Renal pelvis (tissue), 12 donors: ENCODE measurements at places on chromosomes 5 and 9. TPM values are rescaled to one million over a fixed set of nuclear protein-coding genes. Genes with fewer than 3 reads are reported as not detected.

KLF9 gene
- 6.9 TPM for polyA plus RNA-seq

PALM2AKAP2 gene
- 9.6 TPM for polyA plus RNA-seq

IL5 gene
- polyA plus RNA-seq, result not detected

INIP gene
- 29.2 TPM for polyA plus RNA-seq

CCNI2 gene
- polyA plus RNA-seq, result 4.1 TPM

HACD4 gene
- polyA plus RNA-seq, result 3.0 TPM

GABRP gene
- polyA plus RNA-seq, result 2.4 TPM

GRXCR2 gene
- polyA plus RNA-seq, result not detected

GRCh38 chr5:74851684-74852353, 14.4 kb downstream of the FAM169A start:
- no peak for DNase-seq

DNA sequence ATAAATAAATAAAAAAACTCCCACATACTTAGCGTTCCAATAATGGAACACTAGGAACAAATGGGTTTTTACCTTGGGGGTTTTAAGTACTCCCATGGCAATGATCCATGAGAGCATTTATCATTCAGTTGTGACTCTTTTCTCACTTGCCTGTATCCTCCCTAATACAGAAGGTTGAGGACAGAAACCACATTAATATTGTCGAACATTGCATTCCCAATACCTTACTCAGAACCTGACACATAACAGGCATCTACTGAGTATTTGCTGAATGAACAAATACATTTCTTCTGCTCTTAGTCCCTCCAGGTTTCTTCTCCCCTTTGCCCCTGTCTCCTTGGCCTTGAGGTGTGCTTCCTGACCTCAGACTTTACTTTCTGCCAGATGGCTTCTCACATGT, 175.9 kb downstream of the CEMIP2 start:
- DNase-seq, result no peak

DNA sequence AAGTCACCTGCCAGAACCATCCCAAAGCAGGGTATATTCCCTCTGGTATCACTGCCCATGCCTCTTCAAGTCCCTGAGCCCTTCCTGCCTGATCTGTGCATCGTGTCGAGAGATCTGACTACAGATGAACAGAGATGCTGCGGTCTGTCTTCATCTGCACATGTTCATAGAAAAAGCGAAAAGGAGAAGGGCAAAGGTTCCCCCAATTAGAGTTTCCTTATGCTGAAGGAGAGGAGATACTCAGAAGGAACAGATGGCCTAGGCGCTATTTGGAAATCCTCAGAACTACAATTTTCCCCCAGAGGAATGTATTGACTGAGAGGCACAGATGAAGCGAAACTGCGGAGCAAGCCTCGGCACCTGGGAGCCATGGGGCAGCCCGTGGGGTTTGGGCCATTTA, 170.9 kb downstream of the SEC61B start:
- DNase-seq, result no peak

DNA sequence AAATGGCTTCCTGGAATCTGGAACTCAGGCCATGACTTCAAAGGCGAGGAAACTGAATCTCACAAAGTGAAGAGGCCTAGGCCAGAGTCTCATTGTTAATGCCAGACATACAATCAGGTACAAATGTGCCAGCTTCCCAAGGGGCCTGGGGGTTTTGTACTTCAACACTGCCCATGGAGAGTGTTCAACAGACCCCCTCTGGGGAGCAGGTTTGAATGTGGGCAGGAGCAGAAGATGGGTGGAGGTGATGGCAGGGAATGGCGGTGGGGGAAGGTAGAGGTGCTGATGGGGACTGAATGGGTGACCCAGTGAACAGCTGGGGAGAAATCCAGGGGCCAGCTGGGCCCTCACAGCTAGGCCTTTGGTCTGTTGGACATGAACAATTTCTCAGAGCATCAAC, 12.0 kb downstream of the FOXI1 start:
- DNase-seq, result no peak

DNA sequence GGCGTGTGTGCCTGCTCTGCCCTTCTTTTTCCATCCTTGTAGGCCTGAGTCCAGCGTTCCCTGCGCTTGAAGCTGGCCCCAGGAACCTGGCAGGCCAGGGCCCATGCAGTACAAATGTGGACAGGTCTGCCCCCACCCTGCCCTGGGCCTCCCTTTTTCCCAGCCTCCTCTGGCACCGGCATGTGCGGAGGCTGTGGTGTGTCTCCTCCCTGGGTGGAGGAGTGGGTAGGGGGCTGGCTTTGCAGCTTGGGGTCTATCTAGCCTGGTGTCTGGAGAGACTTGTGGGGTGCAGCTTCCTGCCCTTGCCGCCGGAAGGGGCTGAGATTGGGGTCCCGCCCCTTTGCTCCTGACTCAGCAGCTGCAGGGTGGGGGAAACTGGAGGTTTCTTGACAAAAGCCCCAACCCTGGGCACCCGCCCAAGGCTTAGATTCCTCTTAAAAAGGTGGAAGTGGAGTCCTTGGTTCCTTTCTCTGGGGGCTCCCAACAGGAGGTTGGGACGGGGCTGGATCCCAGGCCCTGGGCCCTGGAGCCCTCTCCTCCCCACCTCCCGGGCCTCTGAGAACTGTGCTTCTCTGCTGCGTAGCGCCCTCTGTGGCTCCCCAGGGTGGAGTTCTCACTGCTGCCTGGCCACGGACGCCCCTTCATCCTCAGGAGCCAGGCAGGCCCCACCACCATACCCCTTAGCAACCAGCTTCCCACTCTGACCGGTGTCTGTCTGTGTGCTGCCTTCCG, 18.0 kb downstream of the RXRA start:
- no peak for DNase-seq

DNA sequence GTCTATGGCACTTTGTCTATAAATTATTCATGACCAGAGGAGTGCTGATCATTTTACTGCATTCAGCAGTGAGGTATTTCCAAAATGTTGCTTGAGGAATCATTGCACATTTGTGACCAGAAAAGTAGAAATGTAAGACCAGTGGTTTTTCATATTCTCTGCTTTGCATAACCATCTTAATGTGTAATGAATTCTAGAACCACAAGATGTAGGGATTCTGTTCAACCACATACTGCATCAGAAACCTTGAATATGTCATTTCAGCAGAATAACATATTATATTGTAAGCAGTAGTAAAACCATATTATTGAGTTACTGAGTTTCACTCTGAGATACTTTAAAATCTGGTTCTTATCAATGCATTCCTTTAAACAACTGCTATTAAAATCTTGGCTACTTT, 1243.4 kb downstream of the MAT2B start:
- no peak for DNase-seq

DNA sequence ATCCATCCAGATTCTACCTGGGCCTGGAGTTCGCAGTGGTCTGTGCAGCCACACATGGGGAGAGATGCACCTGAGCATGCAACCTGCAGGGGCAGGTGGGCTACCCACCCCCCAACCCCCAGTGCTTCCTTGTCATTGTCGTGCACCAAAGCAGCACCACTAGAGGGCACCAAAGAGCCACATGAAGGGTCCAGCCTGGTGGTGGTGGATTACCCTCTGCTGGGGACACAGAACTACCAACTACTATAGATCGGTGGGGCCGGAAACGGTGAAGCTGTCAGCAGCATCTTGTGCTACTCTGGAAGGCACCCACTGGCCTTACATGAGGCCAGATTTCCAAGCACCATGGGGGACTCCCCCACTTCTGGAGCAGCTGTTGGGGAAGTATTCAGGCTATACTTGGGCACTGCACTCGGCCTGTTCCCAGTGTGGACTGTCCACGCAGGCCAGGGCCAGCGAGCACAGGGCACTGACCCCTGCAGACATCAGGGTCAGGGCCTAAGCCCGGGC, 60.2 kb upstream of the TBC1D2 start:
- DNase-seq, result peak; percentile 88

DNA sequence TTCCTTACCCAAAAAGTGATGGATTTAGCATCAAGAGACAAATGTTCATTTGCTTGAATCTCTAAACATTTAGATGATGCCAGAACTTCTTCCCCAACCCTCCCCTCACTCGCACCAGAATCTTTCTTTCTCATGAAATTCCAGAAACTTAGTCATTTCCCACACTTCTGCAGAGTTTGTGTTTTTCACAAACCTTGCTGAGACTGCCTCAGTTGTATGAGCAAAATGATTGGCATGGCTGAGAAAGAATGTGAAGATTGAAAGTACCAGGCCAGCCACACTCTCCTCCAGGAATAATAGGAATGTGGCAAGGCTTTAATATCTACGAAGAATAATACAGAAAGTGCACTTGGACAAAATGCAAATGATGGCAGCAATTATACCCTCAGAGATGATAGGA, 428.3 kb upstream of the CDH6 start:
- DNase-seq, result no peak

DNA sequence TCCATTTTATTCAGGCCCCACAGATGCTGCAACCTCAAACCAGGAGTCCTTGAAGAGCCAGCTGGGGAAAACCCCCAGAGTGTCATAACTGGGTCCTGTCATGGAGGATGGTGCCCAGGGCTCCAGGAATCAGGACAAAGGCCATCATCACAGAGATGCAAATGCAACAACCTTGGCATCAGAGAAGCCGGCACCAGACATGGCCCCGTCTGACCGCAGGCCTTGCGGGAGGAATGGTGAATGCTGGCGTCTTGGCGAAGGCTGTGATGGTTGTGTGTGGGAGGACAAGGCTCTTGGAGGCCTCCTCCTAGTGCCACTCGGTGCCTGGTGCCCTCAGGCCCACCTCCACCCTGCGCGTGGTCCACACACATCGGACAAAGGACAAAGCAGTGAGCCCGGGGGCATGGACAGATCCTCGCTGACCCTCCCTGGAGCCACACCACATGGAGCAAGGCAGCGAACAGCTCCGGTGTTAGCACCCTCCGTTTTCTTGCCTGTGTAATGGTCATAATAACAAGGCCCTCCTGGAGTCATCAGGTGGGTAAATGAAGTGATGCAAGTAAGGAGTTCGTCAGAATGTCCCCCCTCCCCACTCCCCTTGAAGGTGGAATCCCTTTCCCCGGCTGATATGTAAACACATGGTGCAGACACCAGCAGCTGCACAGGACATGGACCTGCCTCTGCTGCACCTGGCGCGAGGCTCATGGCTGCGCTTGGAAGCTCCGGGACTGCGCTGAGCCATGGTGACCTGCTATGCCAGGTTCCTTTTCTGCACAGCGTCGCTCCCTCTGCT, 380.7 kb downstream of the IRX2 start:
- no peak for DNase-seq

DNA sequence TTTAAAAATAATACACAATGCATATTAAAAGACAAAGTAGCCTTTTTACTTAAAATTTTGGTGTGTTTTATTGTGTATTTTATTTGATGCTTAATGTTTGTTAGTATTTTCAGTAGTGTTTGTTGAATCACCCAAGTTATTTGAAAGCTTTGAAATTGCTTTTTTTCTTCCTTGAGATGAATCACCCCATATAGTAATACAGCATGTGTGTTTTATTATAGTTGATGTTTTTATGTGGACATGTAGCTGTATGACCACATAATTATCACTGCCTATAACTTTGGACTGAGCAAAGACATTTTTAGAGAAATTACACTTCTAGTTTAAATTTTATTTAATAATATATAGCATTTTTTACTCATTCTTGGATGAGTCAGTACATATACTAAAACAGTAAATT, 18.0 kb downstream of the FAM174A start:
- DNase-seq, result no peak

GRCh38 chr5:67202828-67203227, 6.2 kb upstream of the CD180 start:
- no peak for DNase-seq

DNA sequence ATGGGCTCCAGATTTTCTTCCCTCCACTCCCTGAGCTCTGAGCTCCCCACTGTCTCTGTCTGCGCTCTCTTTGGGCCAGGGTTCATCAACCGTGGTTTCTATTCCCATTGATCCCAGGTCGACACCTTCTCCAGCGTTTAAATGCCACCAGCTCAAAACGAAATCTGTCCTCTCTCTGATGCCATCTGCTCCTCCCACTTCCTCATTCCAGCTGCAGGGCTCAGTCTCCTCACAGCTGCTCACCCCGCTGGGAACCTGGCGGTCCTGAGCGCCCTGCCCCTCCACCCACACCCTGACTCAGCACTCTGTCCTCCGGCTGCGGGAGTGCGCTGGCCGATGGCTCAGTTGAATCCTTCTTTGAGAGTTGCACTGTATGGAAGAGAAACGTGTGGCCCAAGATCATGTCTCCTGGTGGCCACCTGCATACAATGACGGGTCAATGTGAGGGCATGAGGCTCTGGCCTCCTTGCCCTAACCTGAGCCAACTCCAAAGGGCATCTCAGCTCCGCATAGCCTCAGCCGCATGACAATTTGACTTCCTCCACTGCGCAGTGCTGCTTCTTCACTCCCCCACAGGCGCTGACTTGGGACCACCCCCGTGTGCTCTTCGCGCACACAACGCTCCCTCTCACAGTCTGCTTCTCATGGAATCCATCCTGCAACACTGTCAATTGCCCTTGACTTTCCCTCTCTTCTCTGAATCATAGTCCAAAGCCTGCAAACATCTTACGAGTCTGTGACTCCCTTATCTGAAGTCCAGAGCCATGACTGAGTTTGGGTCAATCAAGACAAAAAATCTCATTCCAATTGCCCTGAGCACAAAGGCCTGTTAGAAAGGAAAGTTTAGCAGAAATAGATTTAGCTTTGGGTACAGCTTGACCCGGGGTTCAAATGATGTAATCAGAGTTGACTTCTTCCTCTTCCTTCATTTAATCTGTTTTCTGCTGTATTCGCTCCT, 82.4 kb downstream of the PTCH1 start:
- DNase-seq, result no peak

DNA sequence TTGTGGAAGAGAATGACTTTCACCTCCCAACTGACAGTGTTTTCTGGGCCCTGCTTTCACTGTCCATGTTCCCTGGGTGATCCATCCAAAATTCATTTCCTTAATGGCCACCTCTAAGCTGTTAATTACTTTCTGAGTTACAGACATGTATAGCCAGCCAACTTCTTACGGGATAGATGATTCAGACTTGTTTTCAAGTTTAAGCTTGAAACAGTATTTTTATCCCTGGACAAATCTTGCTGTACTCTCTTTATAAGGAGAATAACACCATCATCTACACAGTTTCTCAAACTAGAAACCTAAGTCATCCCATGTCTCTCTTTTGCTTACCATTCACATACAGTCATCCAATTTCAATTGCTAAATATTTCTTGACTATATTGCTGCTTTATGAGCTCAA, 6.9 kb downstream of the FAM174A start:
- no peak for DNase-seq

DNA sequence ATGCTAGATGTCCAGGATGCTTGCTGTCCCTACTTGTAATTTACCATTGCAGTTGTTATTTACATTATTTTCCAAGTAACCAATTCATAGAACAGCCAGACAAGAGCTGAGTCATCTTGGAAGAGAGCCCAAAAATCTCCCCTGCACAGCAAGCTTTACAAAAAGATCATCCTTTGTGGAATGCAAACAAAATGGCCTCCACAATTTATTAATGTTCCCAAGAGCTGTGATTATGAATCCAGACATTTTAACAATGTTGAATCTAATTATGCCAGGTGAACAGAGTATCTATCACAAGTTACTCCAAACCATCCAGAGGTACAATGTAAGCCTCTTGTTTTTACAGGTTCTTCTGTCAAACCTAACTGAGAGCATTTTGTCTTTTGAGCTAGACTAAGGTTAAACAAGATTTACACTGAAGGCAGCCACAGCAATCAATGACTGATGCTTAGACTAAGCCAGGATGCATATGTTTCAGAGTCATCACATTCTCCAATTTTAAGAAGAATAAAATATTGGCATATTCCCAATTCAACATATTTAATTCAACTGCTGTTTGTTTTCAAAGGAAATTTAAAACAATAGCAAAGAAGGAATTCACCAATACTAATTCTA, 95.3 kb upstream of the SLC12A2 start:
- peak; percentile 33 for DNase-seq

GRCh38 chr5:78771260-78772205, 123.0 kb upstream of the LHFPL2 start:
- peak; percentile 42 for DNase-seq
